ENCODE measurements at places on chromosomes 16 and 17.
A peak's percentile ranks its signal among the peaks of the same experiment; 100 is the strongest.

DNA sequence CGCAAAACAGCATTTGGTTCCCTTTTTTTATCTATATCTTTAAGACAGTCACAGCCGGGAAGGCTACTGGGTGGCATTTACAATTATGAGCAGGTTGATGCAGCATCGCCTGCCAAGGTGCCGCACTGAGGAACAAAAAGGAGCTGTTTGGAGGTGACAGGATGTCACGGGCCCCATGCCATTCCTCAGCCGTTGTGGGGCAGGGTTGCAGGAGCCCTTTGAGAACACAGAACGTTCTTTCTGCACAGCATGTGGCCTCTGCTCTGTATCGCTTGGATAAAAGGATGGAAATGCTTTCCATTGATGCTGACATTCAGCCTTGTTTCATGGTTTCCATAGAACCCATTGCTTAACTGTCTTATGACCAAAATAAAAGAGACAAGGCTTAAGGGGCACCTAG lies 141.9 kb upstream of the CDH5 start:
- DNase-seq = no peak

- DNase-seq = no peak
Measured at GRCh38 chr16:8108991-8109509, 481.3 kb downstream of the TMEM114 start.

GRCh38 chr17:81120149-81120484 lies 45.2 kb upstream of the PVALEF start:
- no peak for DNase-seq

DNA sequence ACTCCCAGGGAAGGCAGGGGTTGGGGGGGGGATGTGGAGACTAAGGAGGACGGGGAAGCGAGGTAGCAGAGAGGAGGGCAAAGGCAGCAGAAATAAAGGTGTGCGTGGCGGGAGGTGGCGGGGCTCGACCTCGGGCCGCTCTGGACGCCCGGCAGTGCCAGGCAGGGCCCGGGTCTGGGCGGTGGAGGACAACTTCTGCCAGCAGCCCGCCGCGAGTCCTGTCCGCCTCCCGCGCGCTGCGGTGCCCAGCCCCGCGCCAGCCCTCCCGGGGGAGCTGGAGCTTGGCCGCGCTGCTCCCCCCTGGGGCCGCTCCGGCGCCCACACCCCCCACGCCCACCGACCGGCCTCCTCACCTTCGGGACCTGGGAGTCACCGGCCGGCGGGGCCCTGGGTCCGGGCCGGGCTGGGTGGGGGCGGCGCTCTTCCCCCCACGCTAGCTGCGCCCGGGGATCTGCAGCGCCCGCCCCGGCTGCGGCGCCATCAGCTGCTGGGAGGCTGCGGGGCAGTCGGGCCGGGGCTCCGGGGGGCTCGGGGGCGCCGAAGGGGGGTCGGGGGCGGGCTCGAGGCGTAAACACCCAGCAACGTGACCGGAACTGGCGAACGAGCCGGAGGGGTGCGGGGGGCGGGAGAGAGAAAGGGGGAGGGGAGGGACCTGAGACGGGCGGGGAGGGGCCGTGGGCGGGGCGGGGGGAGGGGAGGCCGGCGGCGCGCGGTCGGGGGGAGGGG lies at the start of gene CCDC92B:
Gene CCDC92B, minus strand, starts transcription at position 595 of the 726 bp plus-strand sequence. CDS start 14,507 bp downstream, outside the sequence.
- DNase-seq = no peak

- DNase-seq = no peak
Measured at GRCh38 chr16:85864965-85865364, 34.0 kb upstream of the IRF8 start.

DNA sequence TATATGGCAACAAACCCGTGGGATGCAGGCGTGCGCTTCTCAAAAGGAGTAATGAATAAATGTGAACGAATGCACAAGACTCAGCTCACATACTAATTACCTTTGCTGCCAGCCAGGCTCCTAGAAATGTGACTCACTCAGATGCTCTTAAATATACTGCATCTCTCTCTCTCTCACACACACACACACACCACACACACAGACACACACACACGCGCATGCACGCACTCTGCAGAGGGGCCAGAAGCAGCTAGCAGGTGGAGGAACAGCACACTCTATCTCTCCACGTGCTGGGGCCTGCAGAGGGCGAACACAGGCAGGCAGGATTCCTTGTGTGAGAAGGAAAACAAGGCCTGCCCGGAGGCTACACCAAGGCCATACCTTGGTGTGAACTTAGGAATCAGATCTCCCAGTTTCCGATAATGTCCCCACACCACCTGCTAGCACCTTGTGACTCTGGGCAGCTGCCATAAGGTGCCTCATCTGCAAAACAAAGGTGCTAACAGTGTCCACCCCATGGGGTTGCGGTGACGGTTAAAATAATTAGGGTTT lies 5.3 kb downstream of the GPRC5B start:
- peak; percentile 93 for DNase-seq

GRCh38 chr16:52364500-52364899 lies 182.4 kb downstream of the TOX3 start:
- DNase-seq = no peak

- no peak for DNase-seq
Measured at GRCh38 chr17:40554646-40555295, 10.5 kb downstream of the CCR7 start.

DNA sequence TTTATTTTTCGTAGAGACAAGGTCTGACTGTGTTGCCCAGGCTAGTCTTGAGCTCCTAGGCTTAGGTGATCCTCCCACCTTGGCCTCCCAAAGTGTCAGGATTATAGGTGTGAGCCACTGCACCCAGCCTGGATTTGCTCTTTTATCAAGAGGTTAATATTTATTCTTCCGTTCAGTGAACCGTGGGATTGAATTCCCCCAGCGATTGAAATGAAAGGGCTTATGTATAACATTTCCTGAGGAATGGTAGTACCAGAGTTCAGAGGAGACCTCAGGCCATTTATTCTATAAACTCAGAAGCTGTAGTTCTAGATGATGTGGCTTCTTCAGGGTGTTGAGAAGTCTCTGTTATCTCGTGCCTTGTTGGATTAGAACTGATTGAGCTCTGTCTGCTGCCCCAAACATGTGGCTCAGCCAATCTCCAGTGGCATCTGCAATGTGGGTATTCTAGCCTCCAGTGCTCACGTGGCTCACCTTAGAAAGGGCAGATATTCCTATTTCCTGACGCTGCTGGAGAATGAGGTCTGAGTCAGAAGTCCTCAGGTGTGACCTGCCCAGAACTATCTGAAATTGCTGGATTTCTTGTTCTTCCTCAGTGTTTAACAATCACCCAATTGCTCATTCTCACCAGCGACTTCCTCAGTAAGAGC lies 22.5 kb downstream of the HMOX2 start:
- no peak for DNase-seq

GRCh38 chr16:67445913-67446907 lies 15.3 kb downstream of the HSD11B2 start:
- no peak for DNase-seq

GRCh38 chr16:88613911-88614817 lies 24.2 kb upstream of the IL17C start:
- no peak for DNase-seq

- no peak for DNase-seq
Measured at GRCh38 chr17:50848711-50849110, 13.3 kb downstream of the WFIKKN2 start.

- DNase-seq = no peak
Measured at GRCh38 chr17:58303971-58304749, 23.4 kb upstream of the MPO start.

GRCh38 chr17:21283482-21284318 lies 811 bp upstream of the MAP2K3 start:
- no peak for DNase-seq

DNA sequence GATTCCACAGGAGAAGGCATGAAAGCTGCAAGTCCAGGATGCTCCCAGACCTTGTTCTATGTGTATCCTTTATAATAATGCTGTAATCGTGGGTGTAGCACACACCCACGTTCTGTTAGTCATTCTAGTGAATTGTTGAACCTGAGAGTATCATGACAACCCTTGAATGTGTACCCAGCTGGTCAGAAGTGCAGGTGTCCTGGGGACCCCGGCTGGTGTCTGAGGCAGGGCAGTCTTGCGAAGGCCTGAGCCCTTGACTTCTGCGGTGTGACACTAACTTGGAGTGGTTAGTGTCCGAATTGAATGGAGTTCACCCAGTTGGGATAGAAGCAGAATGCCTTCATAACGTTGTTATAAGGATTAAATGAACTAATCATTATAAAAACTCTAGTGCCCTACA lies 218.0 kb upstream of the TNRC6C start:
- no peak for DNase-seq

GRCh38 chr16:85840801-85841200 lies 41.3 kb downstream of the COX4I1 start:
- no peak for DNase-seq
